ENCODE measurements at places on chromosomes 12 and 14.
A peak's percentile ranks its signal among the peaks of the same experiment; 100 is the strongest.

DNA sequence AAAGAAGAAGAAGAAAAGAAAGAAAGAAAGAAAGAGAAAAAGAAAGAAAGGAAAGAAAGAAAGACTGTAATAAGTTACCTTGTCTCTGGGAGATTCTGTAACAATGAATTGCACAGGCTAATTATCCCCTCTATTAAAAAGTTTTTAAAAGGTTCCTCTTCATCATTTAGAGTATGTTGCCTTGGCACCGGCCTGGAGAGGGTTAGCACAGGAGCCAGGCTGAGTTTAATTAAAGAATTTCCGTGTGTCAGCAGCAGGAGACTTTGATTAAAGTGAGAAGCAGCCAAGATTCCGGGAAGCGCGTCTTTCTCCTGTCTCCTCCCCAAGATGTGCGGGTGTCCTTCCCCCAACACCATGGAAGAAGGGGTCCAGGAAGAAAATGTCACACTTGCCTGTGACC is 92.8 kb upstream of the ETV6 start:
- DNase-seq = no peak

- DNase-seq = peak; percentile 90
These were observed 8.3 kb downstream of the PLD4 start for GRCh38 chr14:104932676-104933631.

GRCh38 chr12:116370004-116370404 is 92.5 kb upstream of the MED13L start:
- peak; percentile 98 for DNase-seq

- peak; percentile 73 for DNase-seq
These were observed 24.2 kb upstream of the LRP1-AS start for GRCh38 chr12:57171668-57172067.

GRCh38 chr12:2064071-2064507 is 11.3 kb downstream of the CACNA1C start:
- peak; percentile 70 for DNase-seq

- DNase-seq = no peak
These were observed 106.4 kb upstream of the SRRM4 start for GRCh38 chr12:118874698-118875548.

DNA sequence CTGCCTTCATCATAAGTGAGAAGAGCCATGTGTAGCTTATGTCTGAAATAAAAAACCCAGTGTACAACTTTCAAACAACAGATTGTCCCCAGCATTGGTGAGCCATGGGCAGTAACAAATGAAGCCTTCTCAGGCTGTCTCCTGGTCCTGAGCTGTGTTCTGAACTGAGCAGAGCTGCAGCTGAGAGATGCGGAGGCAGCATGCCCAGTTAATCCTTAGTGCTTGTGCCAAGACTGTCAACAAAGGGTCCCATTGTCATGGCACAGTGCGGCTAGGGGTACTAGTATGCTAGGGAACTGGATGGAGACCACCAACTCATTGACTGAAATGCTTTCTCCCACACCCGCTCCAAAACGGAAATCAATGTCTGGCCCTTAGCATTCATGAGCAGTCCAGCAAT is 154.3 kb downstream of the RMST start:
- DNase-seq = no peak

GRCh38 chr14:49945448-49946319 is 52.8 kb downstream of the ARF6 start:
- peak; percentile 57 for DNase-seq

- DNase-seq = peak; percentile 88
These were observed 86.9 kb downstream of the AVPR1A start for GRCh38 chr12:63064080-63064479.

DNA sequence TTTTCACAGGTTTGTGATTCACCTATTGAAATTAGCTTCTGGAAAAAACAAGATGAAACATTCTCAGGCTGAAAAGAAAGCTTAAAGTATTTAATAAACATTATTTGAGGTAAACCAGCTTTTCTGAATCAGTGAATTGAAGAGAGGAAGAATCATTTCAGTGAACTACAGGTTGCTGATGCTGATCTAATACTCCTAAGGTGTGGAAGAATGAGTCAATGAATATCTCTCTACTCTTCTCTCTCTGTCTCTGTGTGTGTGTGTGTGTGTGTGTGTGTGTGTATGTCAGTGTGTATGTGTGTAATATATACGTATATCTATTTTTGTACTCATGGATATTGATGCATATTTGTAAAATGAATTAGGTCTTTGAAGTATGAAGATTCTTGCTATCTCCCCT is 312.2 kb downstream of the SSPN start:
- no peak for DNase-seq

DNA sequence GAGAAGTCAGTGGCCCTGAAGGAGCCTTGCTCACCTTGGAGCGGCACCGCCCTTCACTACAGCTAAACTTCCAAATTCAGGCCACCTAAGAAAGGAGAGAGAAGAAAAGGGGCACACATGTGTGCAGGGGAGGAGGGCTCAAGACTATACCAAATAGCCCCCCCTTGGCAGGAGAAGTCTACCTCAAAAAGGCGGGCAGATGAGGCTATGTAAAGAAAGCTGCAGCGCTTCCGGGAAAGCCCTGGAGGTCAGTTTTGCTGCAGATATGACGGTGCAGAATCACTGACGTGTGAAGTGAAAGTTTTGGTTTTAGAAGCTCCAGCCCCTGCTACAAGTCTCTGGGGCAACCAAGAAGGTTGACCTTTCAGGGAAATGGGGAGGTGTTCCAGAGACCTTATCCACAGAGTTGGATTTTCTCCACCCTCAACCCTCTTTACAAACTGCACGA is 48.2 kb upstream of the PNMA1 start:
- no peak for DNase-seq
